Effector CD8-positive, alpha-beta T cell (primary cell): ENCODE measurements at places on chromosomes 2 and 18.
A peak's percentile ranks its signal among the peaks of the same experiment; 100 is the strongest.

GRCh38 chr2:205700331-205701132 lies 18.2 kb downstream of the NRP2 start:
- DNase-seq: no peak

GRCh38 chr2:96928277-96928781 lies 58.1 kb downstream of the FAM178B start:
- DNase-seq: no peak

- no peak for DNase-seq
These were observed 110.6 kb upstream of the FAM136A start for GRCh38 chr2:70412294-70413070.

DNA sequence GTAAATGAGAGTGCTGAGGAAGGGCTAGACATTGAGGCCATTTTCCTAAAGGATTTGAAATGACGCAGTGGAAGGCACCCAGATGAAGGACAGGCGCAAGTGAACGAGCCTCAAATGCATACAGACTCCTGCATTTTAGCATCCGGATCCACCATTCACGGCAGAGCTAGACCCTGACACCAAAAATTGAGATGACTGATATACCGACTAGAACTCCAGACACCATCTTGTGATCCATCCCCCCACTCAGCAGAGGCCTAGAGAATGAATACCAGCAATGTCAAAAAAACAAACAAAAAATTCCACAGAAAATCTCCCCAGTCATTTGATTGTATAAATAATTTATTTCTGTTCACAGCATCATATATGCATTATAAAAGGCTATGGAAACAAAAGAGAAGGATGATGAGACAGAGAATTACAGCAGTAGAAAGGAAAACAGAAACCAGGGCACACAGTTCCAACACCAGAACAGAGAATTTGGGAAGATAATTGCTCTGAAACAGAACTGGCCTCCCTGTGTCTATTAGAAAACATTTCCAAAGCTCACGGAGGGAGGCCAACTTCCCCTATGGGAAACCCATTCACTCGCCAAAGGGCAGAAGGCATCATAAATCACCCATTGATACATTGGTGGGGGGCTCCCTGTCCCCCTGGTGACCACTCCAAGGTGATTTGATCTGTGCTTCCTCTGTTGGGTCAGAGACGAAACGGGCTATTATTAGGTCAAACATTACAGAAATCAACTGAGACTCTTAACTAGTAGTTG lies 4.0 kb downstream of the ARL4C start:
- DNase-seq: no peak

DNA sequence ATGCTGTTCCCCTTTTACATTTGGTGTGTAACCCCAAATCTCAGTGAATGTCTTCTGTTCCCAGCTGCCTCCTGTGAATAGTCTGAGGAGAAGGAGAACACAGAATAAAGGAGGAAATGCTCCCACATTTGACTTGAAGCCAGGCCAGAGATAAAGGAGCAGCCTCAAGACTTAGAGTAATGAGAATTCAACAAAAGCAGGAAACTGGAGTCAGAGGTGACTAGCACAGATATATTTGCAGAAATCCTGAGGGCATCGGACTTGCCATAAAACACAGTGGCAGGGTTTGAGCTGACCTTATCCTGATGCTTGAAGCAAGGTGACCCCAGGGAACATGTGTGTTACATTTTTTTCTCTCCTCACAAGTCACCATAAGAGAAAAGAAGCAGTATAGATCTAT lies 291.4 kb upstream of the RND3 start:
- DNase-seq: no peak

GRCh38 chr2:232544674-232545073 lies 5.2 kb downstream of the CHRNG start:
- DNase-seq: no peak

- DNase-seq: no peak
These were observed 27.0 kb downstream of the FOSL2 start for GRCh38 chr2:28419443-28420270.

DNA sequence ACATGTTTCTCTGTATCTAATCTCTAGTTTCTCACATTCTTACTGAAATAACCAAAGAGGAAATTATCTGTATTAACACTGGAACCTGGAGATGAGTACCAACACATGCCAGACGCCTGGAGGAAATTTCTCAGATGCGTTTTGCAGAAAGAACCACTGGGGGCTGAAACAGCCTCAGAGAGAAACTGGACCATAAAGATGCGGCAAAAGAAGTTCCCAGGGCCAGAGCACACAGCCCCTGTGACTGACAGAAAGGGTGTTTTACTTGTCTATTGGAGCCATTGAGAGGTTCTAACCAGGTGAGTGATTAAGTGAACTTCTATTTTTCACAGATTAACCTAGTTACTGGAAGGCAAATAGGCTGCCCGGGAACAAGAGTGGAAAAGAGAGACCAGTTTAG lies 103.9 kb downstream of the EVA1A start:
- DNase-seq: no peak

GRCh38 chr2:1593371-1594122 lies 150.8 kb downstream of the PXDN start:
- no peak for DNase-seq

GRCh38 chr2:57461624-57462023 lies 585.0 kb upstream of the VRK2 start:
- DNase-seq: no peak

DNA sequence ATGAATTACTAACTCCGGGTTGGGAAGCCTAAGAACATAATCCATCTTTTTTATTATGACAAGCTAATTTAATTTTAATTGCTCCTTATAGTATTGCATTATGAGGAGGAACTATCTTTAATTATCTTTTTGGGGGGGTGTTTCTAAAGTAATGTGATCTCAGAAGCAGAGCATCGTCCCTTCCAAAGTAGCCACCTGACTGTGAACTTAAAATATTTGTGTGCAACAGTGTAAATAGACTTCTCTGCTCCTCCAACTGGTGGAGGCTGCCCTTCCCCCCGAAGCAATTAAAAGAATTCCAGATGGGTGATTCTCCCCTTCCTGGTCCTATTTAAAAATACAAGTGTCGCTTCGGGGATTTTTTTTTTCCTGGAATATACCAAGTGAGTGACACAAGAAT lies 55.7 kb downstream of the TCF7L1 start:
- no peak for DNase-seq

DNA sequence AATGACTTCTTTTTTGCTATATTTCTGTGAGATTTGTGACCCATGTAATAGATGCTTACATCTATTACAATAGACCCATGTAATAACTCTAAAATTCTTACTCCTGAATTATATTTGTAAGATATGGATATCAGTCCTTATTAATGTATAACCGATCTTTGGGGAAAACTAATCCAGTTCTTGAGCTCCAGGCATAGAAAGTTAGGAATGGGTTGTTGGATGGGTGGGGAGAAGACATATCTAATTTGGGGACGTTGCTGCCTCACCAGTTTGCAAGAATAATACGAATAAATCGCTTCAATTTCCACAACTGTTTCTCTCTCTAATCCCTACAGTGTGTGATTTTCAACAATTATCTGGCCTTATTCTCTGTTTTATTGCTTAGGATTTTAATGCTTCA lies 13.5 kb downstream of the CAVIN2 start:
- DNase-seq: no peak

DNA sequence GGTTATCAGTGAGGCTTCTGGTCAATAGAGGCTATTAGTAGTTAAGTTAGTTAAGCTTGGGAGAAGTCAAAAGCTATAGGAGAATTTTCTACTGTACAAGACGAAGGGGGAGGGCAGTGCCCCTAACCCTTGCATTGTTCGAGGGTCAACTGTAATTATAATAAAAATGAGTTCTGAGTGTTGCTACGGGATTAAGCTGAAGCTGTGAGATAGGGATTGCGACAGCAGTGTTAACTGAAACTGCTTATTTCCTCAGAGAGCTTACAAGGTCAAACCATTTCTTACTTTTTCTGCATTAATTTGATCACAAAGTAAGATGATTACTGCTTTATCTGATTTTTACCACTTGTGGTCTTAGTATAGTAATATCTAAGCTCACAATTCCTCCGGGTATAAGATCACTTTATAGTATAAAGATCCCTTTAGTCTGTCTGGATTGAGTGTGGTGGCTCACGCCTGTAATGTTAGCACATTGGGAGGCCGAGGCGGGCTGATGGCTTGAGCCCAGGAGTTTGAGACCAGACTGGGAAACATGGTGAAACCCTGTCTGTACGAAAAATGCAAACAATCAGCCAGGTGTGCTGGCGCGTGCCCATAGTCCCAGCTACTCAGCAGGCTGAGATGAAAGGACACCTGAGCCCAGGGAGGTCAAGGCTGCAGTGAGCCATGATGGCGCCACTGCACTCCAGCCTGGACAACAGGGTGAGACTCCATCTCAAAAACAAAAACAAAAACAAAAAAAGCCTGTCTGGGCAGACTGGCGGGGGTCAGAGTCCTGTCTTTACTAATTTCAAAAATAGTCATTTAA lies 119.5 kb upstream of the TLK1 start:
- no peak for DNase-seq

DNA sequence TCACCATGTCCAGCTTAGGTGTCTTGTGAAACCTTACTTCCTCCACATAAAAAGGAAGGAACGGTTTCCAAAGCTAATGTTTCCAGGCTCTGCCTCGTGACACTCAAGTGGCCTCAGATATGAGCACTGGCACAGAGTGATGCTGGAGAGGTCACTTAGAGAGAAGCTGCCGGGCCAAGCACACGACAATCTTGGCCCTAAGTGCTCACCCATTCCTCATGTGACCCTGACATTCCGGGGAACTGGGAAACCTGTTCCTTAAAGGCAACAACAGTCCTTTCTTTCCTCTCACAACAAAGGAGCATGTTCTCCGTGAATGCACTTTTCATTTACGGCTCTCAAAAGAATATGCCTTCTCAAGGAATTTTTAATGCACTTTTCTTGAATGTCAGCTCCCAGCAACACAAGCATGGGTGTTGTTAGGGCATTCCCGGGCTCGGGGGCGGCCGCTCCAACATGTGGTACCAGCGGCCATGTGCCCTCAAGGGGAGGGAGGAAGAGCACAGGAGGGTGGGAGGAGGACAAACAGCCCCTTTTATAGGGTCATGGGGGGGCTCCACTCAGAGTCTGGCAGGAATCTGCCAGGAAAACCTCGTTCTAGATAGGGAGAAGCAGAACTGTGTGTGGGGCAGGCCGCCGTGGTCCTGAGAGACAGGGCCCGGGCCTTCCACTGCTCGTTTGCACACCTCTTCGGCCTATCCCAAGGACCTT lies 118.6 kb downstream of the MBP start:
- no peak for DNase-seq

GRCh38 chr2:236393101-236393500 lies 128.9 kb upstream of the ASB18 start:
- DNase-seq: no peak

GRCh38 chr18:36830158-36830495 lies 1.2 kb downstream of the KIAA1328 start:
- DNase-seq: no peak

GRCh38 chr18:48133671-48134251 lies 203.3 kb upstream of the SMAD2 start:
- no peak for DNase-seq

DNA sequence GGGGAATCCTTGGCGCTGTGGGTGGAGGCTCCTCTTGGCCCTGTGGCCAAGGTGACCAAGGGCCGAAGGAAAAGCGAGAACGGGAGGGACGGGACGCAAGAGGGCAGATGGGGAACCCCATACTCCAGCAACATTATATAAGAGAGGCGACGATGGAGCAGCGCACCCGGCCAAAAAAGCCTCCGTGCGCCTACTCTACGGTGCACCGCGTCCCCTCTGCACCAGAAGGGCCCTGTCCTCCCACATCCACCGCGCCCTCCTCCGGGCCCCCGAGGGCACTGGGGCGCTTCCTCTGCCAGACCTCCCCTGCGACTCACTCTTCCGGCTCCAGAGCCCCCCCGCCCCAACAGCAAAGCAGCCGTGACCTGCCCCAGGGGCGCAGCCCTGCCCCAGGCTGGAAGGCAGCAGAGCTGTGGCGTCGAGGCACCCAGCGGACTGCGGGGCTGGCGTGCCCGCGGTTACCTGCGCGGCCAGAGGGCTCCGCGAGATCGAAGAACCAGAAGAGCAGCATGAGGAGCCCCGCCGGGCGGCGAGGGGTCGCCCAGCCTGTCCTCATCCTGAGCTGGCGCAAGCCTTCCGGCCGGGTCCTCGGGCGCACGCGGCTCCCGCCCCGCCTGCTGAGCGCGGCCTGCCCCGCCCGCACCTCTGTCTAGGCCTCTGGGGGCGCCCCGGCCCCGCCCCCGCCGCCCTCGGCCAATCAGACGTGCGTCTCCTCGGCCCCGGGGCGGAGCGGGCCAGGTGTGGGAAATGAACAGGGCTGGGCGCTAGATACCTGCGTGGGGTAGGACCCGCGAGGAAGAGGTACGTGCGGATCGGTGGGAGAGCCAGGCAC lies 106.3 kb upstream of the CD302 start:
- DNase-seq: peak; percentile 80

DNA sequence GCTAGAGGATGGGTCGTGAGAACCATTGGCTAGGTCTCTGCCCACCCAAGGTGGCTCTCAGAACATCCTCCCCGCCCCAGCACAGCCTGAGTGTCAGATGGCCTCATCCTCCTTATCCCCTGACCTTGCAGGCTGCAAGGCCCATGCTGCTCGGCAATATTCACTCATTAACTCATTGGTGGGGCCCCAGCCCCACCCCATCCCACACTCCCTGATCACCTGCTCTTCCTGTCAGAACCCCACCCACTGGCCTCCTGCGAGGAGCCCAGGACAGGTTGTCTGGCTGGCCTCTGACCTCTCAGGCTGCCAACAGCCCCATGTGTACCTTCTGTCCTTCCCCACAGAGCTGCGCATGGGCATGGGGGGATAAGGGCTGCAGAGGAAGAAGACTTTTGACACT lies 5.3 kb downstream of the ADCY3 start:
- no peak for DNase-seq

- DNase-seq: no peak
These were observed 23.9 kb upstream of the GPR155 start for GRCh38 chr2:174510583-174511189.

GRCh38 chr2:42569883-42570282 lies 1.5 kb downstream of the MTA3 start:
- no peak for DNase-seq

- no peak for DNase-seq
These were observed 25.5 kb downstream of the CHST10 start for GRCh38 chr2:100391735-100392515.

GRCh38 chr18:10010611-10011015 lies 96.8 kb downstream of the VAPA start:
- DNase-seq: no peak

DNA sequence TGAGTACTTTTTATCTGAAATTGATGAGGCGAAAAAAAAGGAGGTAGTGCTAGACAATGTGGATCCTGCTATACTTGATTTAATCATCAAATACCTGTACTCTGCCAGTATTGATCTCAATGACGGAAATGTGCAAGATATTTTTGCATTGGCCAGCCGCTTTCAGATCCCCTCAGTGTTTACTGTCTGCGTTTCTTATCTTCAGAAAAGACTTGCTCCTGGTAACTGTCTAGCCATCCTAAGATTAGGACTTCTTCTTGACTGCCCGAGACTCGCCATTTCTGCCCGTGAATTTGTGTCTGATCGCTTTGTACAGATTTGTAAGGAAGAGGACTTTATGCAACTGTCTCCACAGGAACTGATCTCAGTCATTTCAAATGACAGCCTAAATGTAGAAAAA lies 453 bp downstream of the KLHL41 start:
- DNase-seq: no peak

- DNase-seq: no peak
These were observed 146.2 kb upstream of the OSR1 start for GRCh38 chr2:19504400-19505198.

GRCh38 chr2:68730828-68731227 lies 3.8 kb upstream of the ARHGAP25 start:
- no peak for DNase-seq
